ENCODE measurements at places on chromosomes 7 and 10. TPM values are rescaled to one million over a fixed set of nuclear protein-coding genes. Genes with fewer than 3 reads are reported as not detected.

The FANK1 gene
- 0.59 TPM for total RNA-seq

The CNNM1 gene
- total RNA-seq: 0.10 TPM

The TSPAN12 gene
- 6.0 TPM for total RNA-seq

The SEMA4G gene
- 46.9 TPM for total RNA-seq

The PCGF5 gene
- total RNA-seq: 3.0 TPM

The HOXA5 gene
- not detected for total RNA-seq

The SPDYE11 gene
- 0.25 TPM for total RNA-seq

The SKAP2 gene
- total RNA-seq: 12.1 TPM

The CCDC126 gene
- total RNA-seq: 17.4 TPM

The EBF3 gene
- 544 TPM for total RNA-seq

The RNF148 gene
- not detected for total RNA-seq

The GTF2IRD1 gene
- total RNA-seq: 59.4 TPM

The NEUROG3 gene
- not detected for total RNA-seq

The ZNF37A gene
- total RNA-seq: 21.1 TPM

The SFR1 gene
- total RNA-seq: 4.7 TPM

The NOLC1 gene
- 59.5 TPM for total RNA-seq

The CHAT gene
- total RNA-seq: 15.4 TPM

The CD36 gene
- 1.7 TPM for total RNA-seq

The CDK14 gene
- total RNA-seq: 96.5 TPM

The CALML5 gene
- not detected for total RNA-seq

The FAM25A gene
- total RNA-seq: not detected

The CRPPA gene
- 5.3 TPM for total RNA-seq

The FRMPD2 gene
- 1.6 TPM for total RNA-seq

The HOXA9 gene
- not detected for total RNA-seq

The PDGFA gene
- total RNA-seq: 7.6 TPM

The COL13A1 gene
- total RNA-seq: 8.5 TPM

The PGAM2 gene
- 13.3 TPM for total RNA-seq

The PTPRN2 gene
- total RNA-seq: 49.0 TPM

The CLRN3 gene
- total RNA-seq: not detected

The CLCN1 gene
- total RNA-seq: 0.56 TPM

The ARMS2 gene
- not detected for total RNA-seq

The AP4M1 gene
- total RNA-seq: 25.9 TPM

The UTF1 gene
- 0.61 TPM for total RNA-seq

The AKR1C2 gene
- total RNA-seq: 3.8 TPM

The ELN gene
- 3.7 TPM for total RNA-seq

The RELN gene
- 5.7 TPM for total RNA-seq
